ENCODE measurements at places on chromosomes 5 and 9.

- DNase-seq: peak; percentile 54
These were observed 106.5 kb upstream of the RAD23B start for GRCh38 chr9:107176436-107177151.

DNA sequence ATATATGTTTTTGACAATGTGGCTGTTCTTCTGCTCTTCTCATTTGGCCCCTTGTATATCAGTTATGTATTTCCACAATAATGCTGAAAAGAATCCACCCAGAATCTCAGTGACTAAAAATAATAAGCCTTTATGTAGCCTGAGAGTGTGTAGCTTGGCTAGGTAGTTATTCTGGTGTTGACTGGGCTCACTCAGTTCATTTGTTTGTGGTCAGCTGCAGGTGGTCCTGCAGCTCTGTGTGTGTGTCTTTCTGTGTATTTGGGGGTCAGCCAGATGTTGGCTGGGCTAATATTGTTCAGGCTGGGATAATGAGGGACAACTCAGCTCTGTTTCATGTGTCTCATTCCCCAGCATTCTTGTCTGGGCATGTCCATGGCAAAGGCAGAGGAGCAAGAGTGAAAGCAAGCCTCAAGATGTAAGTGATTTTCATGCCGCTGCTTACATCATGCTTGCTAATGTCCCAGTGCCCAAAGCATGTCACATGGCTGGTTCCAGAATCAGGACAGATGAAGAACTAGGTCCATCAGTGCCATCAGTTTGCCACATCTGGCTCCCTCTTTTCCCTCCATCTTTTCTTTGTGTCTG lies 162.8 kb downstream of the KCTD16 start:
- no peak for DNase-seq

DNA sequence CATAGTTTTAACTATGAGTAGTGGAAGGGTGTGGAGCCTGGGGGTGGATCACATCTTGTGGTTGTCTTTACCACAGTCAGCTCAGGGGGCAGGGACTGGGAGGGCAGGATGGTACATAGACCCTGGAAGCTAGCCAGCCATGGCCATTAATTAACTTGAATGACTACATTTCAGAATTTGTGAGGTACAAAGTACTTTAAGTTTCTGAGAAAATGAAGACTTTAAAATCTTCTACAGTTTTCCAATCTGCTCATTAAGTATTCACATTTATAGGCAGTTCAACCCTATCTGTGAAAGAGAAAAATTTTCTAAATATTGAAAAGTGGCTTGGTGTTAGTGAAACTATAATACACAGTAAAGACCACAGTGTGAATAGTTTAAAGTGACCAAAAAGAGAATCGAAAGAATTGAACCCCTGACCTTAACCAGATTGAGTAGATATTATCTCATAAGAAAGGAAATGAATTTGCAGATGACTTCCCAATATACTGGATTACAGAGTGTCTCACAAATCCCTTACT lies 234.2 kb upstream of the MEF2C start:
- DNase-seq: no peak

DNA sequence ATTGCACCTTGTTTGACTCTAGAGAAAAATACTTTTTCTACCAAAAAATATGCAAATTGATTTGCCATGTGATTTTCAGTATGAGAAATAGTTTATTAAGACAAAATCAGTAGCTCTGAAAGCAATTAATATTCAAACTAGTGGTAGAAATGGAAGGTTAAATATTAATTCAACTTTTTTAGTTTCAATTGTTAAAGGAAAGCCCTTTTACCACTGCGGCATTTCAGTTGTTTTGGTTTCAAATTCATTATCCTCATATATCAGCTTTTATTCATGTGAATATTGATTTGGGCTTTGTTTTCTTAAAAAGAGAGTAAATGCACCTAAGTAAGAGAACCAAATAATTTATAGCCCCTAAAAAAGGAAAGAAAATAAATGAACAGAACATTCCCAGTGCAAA lies 660.6 kb upstream of the CHD1 start:
- DNase-seq: no peak

DNA sequence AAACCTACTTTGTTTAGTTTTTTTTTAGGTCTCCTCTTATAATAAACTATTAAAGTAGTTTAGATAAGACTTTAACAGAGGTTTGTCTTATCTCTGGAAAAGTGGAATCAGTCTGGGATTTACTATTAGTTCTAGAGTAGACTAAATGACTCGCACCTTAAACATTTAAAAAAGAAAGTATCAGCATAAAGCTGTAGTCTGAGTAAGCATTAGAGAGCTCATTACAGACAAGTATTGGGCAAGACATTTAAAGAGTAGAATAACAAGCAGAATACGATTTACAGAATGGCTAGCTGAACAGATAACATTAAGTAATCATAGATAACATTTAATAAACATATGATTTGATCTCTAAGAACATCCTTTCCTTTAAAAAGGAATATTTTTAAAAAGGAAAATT lies 226.0 kb upstream of the DMAC1 start:
- no peak for DNase-seq

- DNase-seq: no peak
These were observed 283.9 kb upstream of the TNC start for GRCh38 chr9:115401756-115402327.

GRCh38 chr9:129671519-129671918 lies 6.1 kb downstream of the PRRX2 start:
- DNase-seq: no peak

- DNase-seq: no peak
These were observed 3.3 kb upstream of the PBX3 start for GRCh38 chr9:125743682-125744428.

Data from ecto neural progenitor cell (in vitro differentiated cells).